ENCODE measurements at places on chromosomes 3 and 15.

DNA sequence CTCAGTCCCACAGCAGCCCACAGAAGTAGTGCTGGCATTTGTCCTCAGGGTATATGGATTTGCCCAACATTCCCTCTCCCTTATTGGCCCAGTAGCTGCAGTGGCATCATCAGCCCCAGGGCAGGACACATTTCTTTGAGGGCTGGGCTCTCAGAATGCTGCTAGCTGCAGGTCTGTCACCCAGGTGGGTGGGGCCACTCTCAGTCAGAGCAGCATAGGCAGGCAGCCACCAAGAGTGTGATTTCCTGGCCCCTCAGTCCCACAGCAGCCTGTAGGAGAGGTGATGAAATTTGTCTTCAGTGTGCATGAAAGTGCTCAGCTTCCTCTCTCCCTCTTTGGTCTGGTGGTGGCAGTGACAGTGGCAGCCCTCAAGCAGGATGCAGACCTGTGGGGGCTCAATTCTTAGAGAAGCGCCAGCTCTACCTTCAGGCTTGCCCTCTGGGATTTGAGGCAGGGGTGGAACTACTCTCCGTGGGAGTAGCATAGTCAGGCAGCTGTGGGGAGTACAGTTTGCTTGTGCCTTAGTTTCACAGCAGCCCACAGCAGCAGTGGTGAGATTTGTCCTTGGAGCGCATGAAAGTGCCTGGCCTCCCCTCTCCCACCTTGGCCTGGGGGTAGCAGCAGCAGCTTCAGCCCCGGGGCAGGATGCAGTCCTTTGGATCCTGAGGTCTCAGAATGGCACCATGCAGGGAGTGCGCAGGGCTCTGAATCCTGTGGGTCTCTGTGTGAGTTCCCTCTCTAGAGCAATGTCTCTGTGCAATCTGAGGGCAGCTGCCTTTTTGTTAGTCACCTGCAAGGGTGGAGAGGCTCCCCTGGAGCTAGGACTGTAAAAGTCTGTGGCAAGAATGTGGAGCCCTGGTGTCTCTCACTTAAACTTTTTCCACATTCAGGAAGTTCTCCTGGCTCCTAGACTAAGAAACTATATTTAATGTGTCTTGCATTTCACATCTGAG lies 1229.1 kb downstream of the ROBO2 start:
- no peak for DNase-seq

- no peak for DNase-seq
Observed at GRCh38 chr3:19263606-19264005, 115.3 kb downstream of the KCNH8 start.

DNA sequence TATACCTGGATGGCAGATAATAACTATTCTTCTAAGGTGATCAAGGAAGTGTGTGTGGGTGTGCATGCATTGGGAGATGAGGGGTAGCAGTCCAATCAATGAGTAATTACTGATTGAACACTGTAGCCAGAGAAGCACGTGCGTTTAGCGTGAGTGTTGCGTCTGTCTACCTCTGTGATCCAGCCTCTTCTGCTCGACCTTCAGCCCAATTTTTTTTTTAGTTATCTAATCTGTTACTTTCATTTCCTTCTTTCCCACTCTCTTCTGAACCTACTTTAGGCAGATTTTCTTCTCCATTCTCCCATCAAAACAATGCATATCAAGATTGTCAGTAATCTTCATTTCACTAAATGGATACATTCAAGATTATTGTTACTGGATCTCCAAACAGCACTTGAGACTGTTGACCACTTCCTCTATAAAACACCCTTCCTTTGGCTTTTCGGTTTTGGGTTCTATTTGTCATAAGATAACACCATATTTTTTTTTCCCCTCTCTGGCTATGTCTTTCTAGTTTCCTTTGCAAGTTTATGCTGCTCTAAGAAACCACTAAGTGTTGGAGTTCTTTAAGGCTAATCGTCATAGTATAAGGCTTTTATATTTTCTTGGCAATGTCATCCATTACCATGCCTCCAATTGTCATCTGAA lies 41.0 kb downstream of the MCTP2 start:
- DNase-seq, result no peak

DNA sequence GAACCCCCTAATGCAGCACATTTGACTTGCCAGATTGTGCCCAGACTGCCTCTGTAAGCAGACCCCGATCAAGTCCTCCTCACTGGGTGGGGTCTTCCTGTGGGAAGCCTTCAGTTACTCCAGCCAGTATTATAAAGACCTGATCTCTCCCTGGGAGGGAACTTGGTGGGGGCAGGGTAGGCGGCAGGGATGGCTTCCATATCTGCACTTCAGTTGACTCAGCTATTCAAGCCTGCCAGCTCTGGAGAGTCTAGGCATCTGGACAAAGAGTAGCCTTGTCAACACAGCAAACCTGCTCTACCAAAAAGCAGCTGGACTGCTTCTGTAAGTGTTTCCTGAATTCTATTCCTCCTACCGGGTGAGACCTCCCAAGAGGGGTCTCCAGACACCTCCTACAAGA lies 21.0 kb upstream of the SLC25A38 start:
- no peak for DNase-seq

All from stimulated activated CD8-positive, alpha-beta memory T cell treated with anti-CD3 and anti-CD28 coated beads, Interleukin-7, amount 100 ng/mL, for 4 hours (primary cell).